ENCODE measurements at places on chromosomes 13 and 19. TPM values are rescaled to one million over a fixed set of nuclear protein-coding genes. Genes with fewer than 3 reads are reported as not detected.

Gene LRRC63
- total RNA-seq: not detected

Gene FUT3
- total RNA-seq: not detected

Gene ATXN8OS
- total RNA-seq: not detected

Gene TRPM4
- 3.1 TPM for total RNA-seq

Gene PARP4
- 40.2 TPM for total RNA-seq

Gene ZNF77
- total RNA-seq: 6.5 TPM

GRCh38 chr19:47608969-47609905, at the start of gene BICRA:
Gene BICRA (plus strand): TSS chr19:47609134. CDS start chr19:47673575, 64,441 bp downstream.
- DNase-seq: peak; percentile 95

GRCh38 chr19:48509467-48510194, 2.0 kb downstream of the LMTK3 start:
- peak; percentile 34 for DNase-seq

GRCh38 chr13:21324803-21325202, 134.3 kb downstream of the ZDHHC20 start:
- DNase-seq: no peak

DNA sequence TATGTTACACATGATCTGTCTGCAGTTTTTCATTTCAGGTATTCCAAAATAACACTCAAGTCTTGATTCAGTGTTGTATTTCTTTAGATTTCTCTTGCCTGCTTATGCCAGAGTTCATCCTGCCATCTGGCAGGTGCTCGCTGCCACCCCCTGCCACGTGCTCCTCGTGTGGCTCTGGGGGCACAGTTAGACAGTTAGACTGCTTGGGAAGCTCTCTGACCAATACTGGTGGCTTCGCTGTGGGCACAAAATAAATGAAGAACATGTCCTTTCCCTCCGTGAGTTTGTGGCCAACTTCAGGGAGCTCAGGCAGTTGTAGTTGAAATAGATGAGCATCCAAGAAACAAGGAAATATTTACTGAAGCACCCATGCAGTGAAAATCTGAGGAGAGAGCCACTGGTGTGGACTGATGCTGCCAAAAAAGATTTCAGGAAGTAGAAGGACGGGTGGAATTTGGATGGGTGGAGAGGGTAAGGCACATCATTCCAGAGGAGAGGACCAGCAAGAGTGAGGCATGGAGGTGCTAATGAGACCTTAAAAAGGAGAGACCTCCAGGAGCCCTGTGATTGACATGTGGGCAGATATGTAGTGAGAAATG, 37.5 kb upstream of the GPR183 start:
- no peak for DNase-seq

- no peak for DNase-seq
These were observed 172.7 kb downstream of the KLF5 start for GRCh38 chr13:73231471-73231870.

DNA sequence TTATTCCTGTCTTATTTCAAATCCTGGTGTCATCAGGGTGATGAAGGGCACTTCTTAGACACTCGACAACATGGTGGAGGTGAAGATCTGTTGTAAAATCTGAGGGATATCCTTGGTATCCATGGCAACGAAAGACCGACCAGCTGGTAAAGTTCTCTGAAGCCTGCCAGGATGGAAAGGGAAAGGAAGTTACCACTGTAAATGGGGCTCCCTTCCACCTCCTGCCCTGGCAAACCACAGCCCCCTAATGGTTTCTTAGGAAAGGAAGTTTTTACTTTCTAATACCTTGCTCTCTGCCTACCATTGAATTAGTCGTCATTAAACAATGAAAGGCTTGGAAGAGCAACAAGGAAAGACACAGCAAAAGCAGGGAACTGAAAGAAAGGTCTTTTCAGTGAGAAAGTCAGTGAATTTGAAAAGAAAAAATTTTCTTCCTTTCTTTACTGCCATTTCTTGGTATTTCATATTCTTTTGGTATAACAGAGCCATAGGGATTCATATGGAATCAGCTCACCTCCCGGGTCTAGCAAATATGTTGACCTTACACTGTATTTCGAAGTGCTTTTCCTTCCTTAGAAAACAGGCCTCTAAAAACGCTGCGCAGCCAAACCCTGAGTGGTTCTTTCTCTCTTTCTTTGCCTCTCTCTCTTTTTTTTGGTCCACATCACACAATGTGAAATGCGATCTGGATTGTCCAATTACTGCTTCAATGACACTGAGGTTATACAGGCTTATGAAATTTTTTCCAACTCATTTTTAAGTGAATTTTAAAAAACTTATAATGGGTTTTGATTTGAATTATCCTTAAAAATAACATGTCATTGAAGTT, 111.0 kb downstream of the RGCC start:
- DNase-seq: no peak

DNA sequence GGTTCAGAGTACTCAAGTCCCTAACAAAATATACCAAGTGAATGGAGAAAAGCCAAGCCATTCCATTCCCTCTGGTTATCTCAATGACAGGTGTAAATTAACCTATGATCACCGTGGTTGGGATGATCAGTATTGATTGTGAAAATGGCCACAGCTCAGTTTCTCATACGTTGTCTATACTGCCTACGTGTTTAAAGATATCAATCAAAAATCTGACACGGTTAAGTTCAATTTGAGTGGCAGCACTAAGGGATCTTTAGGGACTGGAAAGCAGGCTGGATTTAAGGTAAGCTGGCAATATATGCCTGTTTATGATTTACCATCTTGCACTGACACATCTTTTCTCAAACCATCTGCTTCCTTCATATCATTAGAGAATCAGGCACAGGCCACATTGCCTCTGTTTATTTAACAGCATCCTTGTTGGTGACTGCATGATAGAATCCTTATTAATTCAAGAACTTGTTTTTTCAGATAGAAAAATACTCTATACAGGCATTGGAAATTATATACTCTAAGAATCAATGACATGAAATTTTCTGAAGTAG, 907.9 kb downstream of the PCDH9 start:
- DNase-seq: no peak

GRCh38 chr13:42350141-42350540, 78.2 kb downstream of the AKAP11 start:
- DNase-seq: no peak

DNA sequence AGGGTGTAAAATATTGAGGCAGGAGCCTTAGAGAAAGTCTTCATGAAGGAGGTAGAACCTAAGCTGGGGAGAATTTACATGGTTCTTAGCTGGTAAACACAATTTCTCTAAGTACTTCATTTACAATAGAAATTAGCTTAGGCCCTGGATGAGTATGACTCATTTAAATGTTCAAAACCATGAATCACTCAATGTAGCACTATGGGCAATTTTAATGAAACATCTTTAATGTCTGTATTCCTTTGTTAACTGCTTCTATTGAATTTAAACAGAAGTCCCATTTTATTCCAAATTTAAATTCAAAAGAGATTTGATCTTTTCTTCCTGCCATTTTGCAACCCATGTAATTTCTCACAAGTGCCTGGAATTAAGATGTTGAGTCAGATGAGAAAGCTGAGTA, 252.1 kb downstream of the RFC3 start:
- no peak for DNase-seq

DNA sequence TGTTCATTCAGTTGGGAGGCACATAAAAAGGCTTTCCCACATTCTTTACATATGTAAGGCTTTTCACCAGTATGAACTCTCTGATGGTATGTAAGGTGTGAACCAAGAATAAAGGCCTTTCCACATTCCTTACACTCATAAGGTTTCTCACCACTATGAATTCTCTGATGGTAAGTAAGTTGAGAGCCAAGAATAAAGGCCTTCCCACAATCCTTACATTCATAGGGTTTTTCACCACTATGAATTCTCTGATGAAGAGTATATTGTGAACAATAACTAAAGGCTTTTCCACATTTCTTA, 29.3 kb downstream of the ZNF571 start:
- no peak for DNase-seq
